ENCODE measurements at places on chromosomes 1 and 21.

DNA sequence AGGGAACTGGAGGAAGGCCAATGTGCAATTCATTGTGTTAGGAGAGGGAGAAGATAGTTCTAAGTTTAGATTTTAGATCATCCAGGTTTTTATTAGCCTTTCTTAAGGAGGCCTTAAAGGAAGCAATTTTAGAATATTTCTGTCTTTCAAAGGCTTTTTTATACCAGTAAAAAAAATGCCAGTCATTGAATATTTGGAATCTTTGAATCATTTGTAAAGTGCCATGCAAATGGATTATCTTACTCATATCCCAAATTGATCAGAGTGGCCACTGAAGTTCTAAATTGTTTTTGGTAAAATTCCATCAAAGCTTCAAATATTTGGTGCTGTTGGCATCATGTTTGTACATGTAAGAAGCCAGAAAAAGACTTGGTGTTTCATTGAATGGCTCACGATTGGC, 244.8 kb downstream of the RPS6KC1 start:
- DNase-seq: no peak

DNA sequence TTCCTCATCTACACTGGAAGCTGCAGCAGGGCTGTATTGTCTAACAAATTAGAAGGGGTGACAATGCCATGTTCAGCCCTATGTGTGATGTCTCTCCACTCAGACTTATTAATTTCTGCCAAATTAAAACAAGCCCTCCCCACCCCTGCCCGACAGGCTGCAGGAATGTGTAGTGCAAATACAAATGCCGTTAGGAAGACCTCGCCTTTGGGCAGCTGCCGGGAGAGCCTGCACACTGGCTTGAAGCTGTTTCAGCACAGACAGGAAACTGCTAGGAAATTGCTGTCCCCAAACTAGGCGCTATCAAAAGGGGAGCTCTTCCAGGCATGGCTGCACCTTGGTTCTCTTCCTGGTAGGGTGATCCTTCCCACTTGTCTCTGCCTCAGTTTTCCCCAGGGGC, 135.2 kb downstream of the ELAVL4 start:
- no peak for DNase-seq

DNA sequence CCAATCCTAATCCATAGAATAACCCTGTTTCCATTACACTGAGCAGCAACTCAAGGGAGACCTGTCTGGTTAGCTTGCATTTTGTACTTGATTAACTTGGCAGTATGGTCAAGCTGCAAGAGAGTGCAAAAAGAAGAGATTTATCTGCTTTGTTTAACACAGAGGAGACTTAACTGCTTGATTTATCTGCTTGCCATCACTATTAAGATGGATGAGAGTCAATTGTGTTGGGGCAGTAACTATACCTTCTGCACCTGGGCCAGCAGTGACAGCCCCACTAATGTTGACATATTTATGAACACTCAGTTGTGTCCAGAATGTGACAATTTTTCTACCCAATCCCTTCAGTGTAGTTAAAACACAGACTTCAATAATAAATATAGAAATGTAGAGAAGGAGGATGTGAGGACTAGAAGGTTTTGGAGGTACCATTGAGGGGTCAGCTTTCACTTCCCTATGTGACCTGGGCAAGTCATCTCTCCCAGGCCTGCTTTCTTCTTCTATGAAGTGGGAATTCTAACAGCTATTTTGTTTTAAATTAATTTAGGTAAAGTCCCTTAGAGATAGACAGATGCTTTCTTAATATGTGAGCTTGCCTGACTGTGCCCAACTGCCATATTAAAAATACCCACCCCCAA, 159.1 kb upstream of the KCNK2 start:
- DNase-seq: no peak

GRCh38 chr1:245779797-245780755, 625.3 kb downstream of the KIF26B start:
- no peak for DNase-seq

DNA sequence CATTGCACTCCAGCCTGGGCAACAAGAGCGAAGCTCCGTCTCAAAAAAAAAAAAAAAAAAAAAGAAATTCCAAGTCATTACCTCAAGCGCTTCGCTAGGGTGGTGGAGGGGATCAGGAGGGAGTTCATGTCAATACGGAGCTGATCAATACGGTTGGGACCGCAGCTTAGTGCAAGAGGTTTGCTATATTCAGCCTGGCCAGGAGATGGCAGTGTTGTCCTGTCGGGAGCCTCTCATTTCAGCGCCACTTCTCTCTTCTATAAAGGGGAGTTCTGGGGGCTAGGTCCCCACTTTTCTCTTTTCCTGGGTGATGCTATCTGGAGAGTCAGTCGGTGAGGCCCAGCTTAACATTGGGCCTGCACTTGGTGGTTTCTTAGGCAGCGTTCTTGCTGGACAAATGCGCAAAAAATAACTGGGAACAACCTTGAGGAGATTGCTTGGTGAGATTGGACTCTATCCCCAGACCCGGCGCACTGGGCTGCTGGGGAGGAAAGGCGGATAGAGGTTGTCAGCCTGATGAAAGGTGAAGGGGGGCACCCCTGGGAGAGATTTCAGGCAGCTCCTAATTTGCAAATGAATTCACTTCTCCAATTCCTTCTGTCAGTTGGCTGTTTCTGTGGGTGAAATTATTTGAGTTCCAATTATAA, 40.4 kb downstream of the KIAA0040 start:
- DNase-seq: no peak

GRCh38 chr1:27218736-27219135, 15.7 kb upstream of the WDTC1 start:
- no peak for DNase-seq

DNA sequence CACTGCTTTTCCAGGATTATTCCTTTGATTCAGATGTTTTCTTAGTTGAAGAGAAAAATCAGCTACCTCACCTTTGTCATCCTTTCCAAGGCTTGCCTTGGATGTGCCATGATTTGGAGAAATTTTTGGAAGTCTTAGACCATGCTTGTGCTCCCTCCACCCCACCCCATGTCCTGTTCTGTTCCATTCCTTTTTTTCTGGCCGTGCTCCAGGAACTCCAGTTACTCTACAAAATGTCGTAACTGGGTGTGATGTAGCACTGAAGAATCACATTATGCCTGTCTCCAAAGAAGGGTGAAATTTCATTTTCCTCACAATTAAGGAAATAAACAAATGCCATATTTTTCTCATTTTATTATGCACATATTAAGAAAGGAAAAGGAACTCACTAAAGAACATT, 217.8 kb upstream of the ZRANB2 start:
- DNase-seq: no peak

DNA sequence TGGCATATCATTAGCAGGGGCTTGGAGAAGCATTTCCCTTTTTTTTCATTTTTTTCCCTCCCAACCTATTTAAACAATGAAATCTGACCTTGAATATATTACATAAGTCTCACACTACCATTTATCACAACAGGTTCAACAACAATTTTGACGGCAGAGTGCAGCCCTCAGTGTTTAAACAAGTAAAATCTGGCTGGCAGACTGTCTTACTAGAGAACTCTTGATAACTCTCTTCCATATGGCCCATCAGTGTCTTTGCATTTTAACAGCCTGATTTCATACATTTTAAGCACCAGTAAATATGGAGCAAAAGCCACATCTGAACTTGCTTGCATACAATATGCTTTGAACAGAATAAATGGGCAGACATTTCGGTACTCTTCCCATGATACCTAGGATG, 213.0 kb downstream of the KCTD3 start:
- DNase-seq: no peak

Measured in cerebellar nuclear complex (tissue), 1 donor.